Central memory CD8-positive, alpha-beta T cell (primary cell): ENCODE measurements at places on chromosomes 7 and 10.
A peak's percentile ranks its signal among the peaks of the same experiment; 100 is the strongest.

GRCh38 chr10:74624501-74624900, 201.9 kb upstream of the KAT6B start:
- H3K27ac ChIP-seq: no peak overlapping the region
- H3K4me3 ChIP-seq: no peak overlapping the region
- H3K27me3 ChIP-seq: no peaks in the 10 kb centered on the region
- H3K4me1 ChIP-seq: no peaks in the 10 kb centered on the region
- DNase-seq: no peak

DNA sequence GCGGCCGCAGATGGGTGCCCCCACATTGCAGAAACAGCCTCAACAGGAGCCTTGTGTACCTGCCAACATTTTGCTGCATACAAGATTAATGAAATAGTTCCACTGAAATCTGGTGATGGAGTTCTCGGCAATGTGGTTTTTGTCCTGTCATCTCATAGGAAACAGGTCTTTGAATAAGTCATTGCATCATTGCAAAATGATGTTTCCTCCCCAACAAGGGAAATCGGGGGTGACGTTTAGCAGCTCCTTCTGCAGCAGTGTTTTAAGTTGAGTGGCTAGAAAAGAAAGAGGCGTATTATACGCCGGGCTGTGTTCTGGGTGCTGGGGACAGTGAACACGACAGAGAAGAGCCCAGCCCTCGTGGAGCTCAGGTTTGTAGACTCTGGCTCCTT, 177.0 kb downstream of the PRKAG2 start:
- no peak overlapping the region for H3K27ac ChIP-seq
- no peak overlapping the region for H3K4me3 ChIP-seq
- H3K27me3 ChIP-seq: no peaks in the 10 kb centered on the region
- peaks cover 8% of the 10 kb centered on the region for H3K36me3 ChIP-seq
- no peaks in the 10 kb centered on the region for H3K4me1 ChIP-seq
- no peak for DNase-seq

DNA sequence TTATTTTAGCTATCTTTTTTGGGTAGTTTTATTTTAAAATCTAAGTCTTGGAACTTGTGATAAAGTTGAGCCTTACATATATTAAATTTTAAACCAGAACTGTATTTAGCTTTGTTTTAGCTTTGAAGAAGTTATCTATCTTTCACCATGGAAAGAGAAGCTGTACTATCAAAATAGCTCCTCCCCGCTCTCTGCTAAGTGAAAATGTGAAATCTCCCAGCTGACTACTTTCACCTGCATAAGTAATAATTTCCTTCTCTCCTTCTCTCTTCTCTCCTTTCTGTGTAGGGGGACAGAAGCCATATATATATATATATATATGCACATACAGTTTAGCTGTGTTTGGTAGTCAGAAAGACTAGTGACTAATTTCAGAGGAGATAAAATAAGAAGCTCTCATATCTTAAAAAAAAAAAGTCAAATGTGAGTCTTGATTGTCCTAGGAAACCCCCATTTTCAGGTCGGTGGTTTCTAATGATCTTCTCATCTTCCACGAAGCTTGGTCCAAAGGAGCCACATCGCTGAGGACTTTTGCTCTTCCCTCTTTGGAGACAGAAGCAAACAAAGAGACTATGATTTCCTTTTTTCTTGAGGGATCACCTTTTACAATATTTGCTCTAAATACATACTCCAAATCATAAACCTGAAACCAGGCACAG, 30.6 kb upstream of the GDI2 start:
- H3K27ac ChIP-seq: peak overlapping the region; percentile 17
- H3K36me3 ChIP-seq: peaks cover 3% of the 10 kb centered on the region
- H3K4me1 ChIP-seq: no peaks in the 10 kb centered on the region
- DNase-seq: no peak
- H3K4me3 ChIP-seq: no peak overlapping the region

GRCh38 chr7:158020706-158021095, 566.9 kb downstream of the PTPRN2 start:
- H3K4me3 ChIP-seq: no peak overlapping the region
- no peak overlapping the region for H3K27ac ChIP-seq
- DNase-seq: no peak
- H3K36me3 ChIP-seq: no peaks in the 10 kb centered on the region

DNA sequence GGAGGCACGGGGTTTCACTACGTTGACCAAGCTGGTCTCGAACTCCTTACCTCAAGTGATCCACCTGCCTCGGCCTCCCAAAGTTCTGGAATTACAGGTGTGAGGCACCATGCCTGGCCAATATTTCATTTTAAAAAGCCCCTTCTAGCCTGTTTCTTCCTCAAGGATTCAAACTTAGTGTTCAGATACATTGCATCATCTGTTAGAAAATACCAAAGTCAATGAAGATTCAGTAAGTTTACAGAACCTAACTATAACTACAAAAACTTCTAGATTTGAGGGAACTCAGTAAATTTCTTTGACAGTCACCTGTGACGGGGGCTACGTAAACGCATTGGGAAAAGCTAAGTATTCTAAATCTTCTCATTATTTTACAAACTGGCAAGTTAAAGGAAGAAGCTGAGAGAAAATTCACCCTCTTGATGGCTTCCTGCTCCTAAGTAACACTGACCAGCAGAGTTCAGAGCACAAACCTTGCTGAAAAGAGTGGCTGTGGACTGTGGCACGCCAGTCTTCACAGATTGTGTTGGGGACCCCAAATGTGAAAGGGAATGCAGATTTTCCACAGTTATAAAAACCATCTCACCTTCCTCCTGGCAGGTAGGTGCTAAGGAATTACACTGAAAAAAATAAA, 162.2 kb downstream of the PKD1L1 start:
- H3K36me3 ChIP-seq: no peaks in the 10 kb centered on the region
- DNase-seq: no peak
- H3K4me1 ChIP-seq: no peaks in the 10 kb centered on the region
- no peak overlapping the region for H3K4me3 ChIP-seq
- H3K27ac ChIP-seq: no peak overlapping the region
- peaks cover 5% of the 10 kb centered on the region for H3K27me3 ChIP-seq

DNA sequence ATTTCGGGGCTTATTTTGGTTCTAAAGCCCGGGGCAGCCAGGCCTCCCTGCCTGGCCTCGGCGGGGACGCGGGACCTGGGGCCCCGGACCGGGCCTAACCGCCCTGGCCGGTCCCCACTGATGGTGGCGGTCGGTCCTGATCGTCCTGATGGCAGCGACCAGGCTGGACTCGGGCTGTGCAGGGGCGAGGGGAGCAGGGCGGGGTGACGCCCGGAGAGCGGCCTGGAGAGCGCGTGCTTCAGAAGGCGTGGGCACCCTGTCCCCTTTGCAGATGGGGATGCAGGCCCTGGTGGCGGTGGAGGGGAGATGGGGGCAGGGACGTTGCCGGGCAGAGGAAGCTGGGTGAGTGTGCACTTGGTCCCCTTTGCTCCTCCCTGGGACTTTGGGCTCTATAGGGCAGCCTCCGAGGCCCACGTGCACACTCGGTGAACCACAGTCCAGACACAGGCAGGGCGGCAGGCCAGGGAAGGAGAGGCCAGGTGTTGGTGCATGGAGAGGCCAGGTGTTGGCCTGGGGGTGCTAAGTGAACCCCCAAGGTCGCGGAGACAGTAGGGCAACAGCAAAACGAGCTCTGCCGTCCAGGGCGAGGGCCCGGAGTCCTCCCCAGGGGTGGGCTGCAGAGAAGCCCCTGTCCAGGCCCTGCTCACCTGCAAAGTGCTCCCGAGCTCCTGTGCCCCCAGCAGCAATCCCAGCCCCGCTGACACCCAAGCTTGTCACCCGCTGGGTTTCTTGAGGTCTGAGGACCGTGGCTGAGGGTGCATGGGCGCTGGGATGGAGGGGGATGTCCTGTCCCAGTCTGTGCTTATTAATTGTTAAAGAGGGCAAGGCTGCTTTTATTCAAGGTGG, 42.4 kb upstream of the FAM20C start:
- H3K36me3 ChIP-seq: peaks cover 15% of the 10 kb centered on the region
- peaks cover 20% of the 10 kb centered on the region for H3K4me1 ChIP-seq
- H3K4me3 ChIP-seq: peak overlapping the region; percentile 78
- H3K27me3 ChIP-seq: no peaks in the 10 kb centered on the region
- DNase-seq: peak; percentile 36

- H3K4me1 ChIP-seq: peaks cover 21% of the 10 kb centered on the region
- no peak for DNase-seq
- peaks cover 4% of the 10 kb centered on the region for H3K36me3 ChIP-seq
- peak overlapping the region; percentile 69 for H3K4me3 ChIP-seq
- H3K27ac ChIP-seq: peak overlapping the region; percentile 83
- H3K27me3 ChIP-seq: no peaks in the 10 kb centered on the region
Measured at GRCh38 chr7:149714910-149715471, 58.4 kb downstream of the ZNF467 start.

DNA sequence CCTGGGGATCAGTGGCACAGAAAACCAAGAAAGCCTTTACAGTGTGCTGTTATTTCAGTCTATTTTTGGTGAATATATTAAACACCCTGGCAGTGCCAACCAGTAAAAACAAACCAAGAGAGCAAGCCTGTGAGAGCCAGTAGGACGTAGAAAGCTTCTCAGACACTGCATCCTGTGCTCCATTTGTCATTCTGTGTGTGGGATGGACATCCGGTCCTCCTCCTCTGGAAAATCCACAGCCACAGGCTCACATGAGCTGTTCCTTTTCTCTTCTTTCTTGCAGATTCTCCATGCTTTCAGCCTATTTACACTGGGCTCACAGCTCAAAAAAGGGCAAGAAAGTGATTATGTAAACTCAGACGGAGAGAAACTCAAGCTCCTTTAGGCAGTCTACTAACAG, 119.7 kb upstream of the YAE1 start:
- H3K4me3 ChIP-seq: no peak overlapping the region
- H3K4me1 ChIP-seq: no peaks in the 10 kb centered on the region
- DNase-seq: no peak
- no peaks in the 10 kb centered on the region for H3K36me3 ChIP-seq
- H3K27ac ChIP-seq: no peak overlapping the region
- H3K27me3 ChIP-seq: peaks cover 64% of the 10 kb centered on the region

DNA sequence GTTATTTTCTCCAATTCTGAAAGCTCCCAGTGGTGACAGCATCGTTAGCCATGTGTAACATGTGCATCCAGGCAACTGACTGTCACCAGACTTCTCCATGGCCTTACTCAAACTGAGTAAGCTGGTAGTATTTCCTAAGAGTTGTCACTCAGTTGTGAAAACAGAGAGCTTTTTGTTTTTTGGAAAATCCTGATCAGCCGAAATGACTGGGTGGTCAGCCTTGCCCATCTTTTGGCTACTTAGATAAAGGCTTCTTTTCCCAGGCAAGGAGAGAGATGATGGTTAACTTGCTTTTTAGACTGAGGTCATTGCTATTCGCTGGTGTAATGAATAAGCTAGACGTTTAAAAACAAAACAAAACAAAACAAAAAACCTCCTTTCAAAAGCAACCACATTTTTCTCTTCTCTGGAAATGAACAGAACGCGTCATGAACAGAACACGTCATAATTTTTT, 159.5 kb upstream of the KLF14 start:
- peaks cover 77% of the 10 kb centered on the region for H3K36me3 ChIP-seq
- H3K27me3 ChIP-seq: no peaks in the 10 kb centered on the region
- no peak for DNase-seq
- peaks cover 68% of the 10 kb centered on the region for H3K4me1 ChIP-seq

- H3K27ac ChIP-seq: no peak overlapping the region
- no peak overlapping the region for H3K4me3 ChIP-seq
- peaks cover 5% of the 10 kb centered on the region for H3K4me1 ChIP-seq
Measured at GRCh38 chr10:34709637-34710390, 105.3 kb downstream of the PARD3 start.
